Adrenal gland (tissue), 19 donors: ENCODE measurements at places on chromosomes 12 and 14. TPM values are rescaled to one million over a fixed set of nuclear protein-coding genes. Genes with fewer than 3 reads are reported as not detected.

DNA sequence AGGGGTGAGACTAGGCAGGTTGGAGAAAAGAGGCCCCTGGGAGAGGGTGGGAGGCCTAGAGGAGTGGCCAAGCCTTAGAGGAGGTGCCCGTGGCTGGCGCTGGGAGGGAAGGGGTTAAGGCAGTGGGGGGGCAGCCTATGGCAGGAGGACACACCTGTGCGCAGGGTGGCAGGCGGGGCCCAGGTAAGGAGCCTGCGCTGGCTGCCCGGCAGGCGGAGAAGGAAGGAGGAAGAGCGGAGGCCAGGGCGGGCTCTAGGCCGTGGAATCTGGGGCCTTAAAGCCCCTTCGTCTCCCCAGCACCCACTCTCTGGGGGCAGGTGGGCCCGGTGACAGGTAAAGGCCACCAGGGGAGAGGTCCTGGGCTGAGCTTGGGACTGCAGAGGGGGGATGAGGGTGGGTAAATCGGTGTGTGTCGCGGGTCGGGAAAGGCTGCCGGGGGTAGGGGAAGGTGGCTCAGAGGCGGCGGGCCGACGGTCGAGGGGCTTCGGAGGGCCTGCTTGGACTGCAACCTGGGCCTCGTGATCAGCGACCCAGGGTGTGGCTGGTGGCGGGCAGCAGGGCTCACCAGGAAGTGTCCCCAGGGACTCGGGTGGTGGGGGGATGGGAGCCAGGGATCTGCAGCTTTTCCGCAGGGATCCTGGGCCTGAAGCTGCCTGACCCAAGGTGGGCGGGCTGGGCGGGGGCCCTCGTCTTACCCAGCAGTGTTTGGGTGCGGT, 7.3 kb downstream of the PHB2 start:
- peak; percentile 34 for DNase-seq

GRCh38 chr12:64746663-64747062, 12.5 kb downstream of the GNS start:
- DNase-seq = no peak

GRCh38 chr12:95463050-95463449, 10.9 kb upstream of the METAP2 start:
- no peak for DNase-seq

DNA sequence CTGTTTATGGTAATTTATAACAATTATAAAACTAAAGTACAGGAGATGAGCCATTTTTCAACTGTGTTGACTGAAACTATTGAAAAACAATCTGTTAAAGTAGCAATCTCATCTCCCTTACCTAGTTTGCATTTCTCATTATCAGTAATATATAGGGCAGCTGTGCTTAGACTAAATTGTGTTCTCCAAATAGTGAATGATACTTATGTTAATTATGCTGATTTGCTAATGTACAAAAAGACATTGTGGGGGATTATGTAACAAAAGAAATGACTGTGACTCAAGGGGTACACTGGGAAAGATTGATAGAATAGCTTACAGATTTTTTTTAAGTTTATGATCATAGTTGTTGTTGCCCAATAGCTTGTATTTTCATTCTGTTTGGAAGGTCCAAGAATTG, 207.7 kb downstream of the FUT8 start:
- DNase-seq = no peak

GRCh38 chr14:103604620-103605019, 24.4 kb upstream of the KLC1 start:
- no peak for DNase-seq

GRCh38 chr14:24688030-24688658, 54.2 kb upstream of the GZMB start:
- no peak for DNase-seq

DNA sequence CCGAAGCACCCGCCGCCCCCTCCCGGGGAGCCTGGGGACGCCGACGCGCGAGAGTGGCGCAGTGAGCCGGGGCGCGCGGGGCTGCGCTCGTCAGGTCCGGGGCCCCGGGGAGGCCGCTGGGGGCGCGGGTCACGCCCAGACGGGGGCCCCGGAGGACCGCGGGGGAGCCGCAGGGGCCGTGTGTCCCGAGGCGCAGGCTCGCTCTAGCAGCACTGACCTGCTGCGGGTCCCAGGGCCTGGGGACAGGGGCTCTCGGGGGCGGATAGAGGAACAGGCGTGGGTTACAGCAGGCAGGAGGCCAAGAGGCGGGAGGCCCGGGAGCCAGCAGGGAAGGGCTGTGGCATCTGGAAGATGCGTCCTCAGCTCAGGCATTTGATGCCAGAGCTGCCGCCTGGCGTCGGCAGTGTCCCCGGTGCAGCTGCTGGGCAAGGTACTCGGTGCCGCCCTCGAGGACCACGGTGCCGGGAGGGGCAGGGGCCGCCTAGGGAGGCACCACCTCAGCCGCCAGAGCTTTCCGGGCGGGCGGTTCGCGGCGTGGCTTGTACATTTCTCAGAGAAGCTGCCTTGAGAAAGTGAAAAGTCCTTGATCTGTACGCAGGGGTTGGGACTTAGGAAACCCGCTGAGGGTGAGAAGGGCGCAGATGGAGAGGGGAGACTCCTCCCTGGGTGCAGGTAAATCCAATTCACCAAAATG, 1.2 kb downstream of the WNT5B start:
- peak; percentile 55 for DNase-seq

DNA sequence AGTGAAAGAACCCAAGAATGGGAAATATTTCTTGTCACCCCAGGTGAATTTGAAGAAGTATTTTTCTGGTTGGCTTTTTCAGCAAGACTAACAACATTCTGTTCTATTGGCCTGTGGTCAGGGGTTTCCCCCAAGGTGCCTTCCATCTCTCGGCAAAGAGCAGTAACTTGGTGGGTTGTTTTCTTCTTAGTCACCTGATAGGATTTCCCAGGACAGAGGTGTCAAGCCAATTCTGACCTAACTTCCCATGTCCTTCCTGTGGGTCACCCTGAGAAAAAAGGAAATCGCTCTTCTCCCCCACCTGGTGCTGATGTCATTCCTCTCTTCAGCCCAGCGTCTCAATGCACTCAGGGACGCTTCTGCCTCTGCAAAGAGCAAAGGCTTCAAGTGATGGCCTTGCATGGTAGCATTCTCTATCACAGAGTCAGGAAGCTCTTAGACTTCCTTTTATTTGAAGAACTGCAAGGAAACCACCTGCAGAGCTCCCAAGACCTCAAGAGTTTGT, 16.1 kb upstream of the IFNG start:
- no peak for DNase-seq

DNA sequence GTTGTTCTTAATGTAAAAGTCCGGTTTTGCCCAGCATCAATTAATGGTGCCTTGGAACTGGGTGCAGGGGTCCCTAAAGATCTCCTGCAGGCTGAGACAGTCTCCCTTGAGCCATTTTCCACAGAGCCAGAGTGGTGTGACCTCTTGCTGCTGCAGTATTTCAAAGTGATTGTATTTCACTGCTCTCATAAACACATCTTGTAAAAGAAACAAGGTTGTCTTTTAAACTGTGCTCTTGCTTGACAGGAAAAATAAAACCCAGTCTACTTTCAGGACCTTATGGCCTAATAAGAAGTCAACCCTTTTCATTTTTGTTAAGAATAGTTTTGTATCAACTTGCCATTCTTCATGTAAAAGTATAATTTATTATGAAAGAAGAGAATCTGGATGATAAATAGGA, 44.7 kb downstream of the TMEM117 start:
- DNase-seq = no peak

DNA sequence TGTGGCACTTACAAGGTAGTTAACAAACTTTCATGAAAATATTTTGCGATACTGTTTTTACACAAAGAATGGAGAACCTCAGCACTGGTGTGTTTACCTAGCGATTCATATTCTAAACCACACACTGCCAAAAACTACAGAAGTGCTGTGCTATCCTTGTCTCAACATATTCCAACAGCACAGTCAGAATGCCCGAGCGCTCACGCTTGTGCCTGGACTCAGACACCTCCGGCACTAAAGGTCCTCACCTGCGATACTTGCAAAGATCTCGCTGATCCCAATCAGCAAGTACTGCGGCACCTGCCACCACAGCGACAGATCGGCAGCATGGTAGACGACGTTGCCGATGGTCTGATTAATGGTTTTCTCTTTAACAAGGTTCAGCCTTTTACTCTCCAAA, 23.2 kb downstream of the SLC15A4 start:
- no peak for DNase-seq

GRCh38 chr14:75725481-75725880, 64.4 kb downstream of the TTLL5 start:
- peak; percentile 27 for DNase-seq

DNA sequence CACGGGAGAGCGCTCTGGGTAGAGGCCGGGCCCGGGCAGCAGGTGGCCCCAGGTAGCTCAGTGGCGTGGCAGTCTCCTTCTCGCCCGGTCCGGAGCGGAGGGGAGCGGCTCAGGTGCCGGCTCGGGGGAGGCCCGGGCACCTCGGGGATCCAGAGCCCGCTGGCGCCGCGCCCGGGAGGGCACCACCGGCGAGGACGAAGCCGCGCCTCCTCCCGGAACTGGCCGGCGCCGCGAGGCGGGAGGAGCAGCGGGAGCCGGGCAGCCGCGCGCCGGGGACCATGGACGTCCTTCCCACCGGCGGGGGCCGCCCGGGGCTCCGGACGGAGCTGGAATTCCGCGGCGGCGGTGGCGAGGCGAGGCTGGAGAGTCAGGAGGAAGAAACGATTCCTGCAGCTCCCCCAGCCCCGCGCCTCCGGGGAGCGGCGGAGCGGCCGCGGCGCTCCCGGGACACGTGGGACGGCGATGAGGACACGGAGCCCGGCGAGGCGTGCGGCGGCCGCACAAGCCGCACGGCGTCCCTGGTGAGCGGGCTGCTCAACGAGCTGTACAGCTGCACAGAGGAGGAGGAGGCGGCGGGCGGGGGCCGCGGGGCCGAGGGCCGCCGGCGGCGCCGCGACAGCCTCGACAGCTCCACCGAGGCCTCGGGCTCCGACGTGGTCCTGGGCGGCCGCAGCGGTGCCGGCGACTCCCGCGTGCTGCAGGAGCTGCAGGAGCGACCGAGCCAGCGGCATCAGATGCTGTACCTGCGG, 21.5 kb upstream of the GNS start:
- DNase-seq = peak; percentile 58

DNA sequence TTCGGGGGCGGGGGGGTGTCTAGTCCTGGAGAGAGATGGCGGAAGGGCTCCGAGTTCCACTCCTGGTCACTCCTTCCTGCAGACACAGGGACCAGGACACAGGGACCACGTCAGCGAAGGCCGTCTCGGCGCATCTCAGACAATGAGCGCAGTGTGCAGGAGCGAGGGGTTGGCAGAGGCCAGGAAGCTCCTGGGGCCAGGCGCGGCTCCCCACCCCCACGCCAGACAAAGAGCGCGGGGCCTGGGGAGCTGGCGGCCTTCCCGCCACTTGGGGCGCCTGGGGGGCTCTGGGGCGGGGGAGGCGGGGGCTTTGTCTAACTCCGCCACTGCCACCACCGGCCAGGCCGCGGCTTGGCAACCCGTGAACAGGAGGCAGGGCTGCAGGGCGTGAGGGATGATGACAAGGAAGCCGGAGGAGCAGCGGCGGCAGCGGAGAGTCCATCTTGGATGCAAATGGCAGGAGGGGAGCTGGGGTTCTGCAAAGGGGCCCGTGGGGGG, 2.2 kb downstream of the CDK2AP1 start:
- peak; percentile 68 for DNase-seq

DNA sequence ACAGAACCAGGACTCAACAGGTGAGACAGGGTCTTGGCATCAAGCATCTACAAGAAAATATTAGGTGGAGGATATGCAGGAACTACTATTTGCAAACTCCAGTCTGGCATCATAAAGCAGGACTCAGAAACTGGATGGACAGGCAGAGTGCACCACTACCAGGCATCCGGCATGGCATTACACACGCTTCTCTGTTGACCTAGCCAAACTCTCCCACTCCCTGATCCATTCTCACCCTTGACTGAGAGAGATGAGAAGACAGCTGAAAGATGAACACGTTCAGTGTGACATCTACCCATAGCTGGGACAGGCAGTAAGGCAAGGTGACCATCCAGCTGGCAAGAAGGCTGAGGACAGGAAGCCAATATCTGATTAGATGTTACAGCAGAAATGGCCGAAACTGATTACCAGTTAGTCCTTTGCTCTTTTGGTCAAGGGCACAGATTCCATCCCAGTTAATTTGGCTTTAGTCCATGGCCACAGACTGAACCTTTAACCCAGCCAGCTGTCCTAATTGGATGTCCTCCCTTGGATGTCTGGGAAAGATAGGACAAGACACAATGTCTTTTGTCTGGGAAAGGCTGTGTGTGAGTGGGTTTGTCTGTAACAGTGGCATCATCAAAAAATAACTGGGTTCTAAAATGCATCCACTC, 71.6 kb downstream of the BBS10 start:
- DNase-seq = peak; percentile 53

- DNase-seq = no peak
Measured at GRCh38 chr14:68405961-68406360, 386.9 kb downstream of the ZFP36L1 start.

GRCh38 chr12:79983492-79983891, 48.6 kb upstream of the PPP1R12A start:
- no peak for DNase-seq

DNA sequence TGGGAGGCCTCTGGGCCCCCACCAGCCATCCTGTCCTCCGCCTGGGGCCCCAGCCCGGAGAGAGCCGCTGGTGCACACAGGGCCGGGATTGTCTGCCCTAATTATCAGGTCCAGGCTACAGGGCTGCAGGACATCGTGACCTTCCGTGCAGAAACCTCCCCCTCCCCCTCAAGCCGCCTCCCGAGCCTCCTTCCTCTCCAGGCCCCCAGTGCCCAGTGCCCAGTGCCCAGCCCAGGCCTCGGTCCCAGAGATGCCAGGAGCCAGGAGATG, 729 bp upstream of the GAPDH start:
- no peak for DNase-seq

- no peak for DNase-seq
Measured at GRCh38 chr12:65828711-65829339, 4.5 kb downstream of the HMGA2 start.

DNA sequence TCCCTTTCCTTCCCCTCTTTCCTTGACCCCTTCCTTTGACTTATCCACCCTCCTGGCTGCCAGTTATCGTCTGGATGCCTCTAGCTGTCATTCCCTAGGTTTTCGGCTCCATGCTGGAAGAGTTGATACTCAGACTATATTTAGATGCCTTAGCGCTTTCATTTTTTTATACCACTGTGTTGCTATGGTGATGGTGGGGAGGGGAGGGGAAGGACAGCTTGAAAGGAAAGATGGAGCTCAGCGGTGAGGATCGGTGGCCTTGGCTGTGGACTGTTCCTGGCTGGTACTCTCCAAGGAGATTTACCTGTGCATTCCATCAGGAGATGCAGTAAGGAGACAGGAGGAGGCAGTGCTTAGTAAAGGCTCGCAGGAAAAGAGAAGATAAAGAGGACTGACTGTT, 108.7 kb downstream of the SLC8A3 start:
- no peak for DNase-seq

Gene PACS2
- 53.9 TPM for total RNA-seq

Gene RFX4
- not detected for total RNA-seq

Gene PPP1R36
- total RNA-seq = 1.1 TPM

Gene WSCD2
- 2.9 TPM for total RNA-seq

Gene FAM181A
- total RNA-seq = not detected

Gene CDH24
- 3.6 TPM for total RNA-seq

Gene GPRC5D
- not detected for total RNA-seq

Gene SLC2A13
- total RNA-seq = 29.2 TPM

Gene ERC1
- 34.4 TPM for total RNA-seq

Gene KERA
- not detected for total RNA-seq
